Central memory CD8-positive, alpha-beta T cell (primary cell): ENCODE measurements at places on chromosomes 3 and 15.
A peak's percentile ranks its signal among the peaks of the same experiment; 100 is the strongest.

- no peaks in the 10 kb centered on the region for H3K4me1 ChIP-seq
- no peak overlapping the region for H3K27ac ChIP-seq
- H3K4me3 ChIP-seq: no peak overlapping the region
- H3K36me3 ChIP-seq: no peaks in the 10 kb centered on the region
- no peak for DNase-seq
These were observed 236.9 kb upstream of the TRIM42 start for GRCh38 chr3:140441006-140441405.

- H3K4me1 ChIP-seq: no peaks in the 10 kb centered on the region
- peaks cover 20% of the 10 kb centered on the region for H3K27me3 ChIP-seq
- H3K4me3 ChIP-seq: no peak overlapping the region
- DNase-seq: no peak
- H3K27ac ChIP-seq: no peak overlapping the region
- no peaks in the 10 kb centered on the region for H3K36me3 ChIP-seq
These were observed 201.6 kb upstream of the GOLGA6L4 start for GRCh38 chr15:84033793-84034553.

DNA sequence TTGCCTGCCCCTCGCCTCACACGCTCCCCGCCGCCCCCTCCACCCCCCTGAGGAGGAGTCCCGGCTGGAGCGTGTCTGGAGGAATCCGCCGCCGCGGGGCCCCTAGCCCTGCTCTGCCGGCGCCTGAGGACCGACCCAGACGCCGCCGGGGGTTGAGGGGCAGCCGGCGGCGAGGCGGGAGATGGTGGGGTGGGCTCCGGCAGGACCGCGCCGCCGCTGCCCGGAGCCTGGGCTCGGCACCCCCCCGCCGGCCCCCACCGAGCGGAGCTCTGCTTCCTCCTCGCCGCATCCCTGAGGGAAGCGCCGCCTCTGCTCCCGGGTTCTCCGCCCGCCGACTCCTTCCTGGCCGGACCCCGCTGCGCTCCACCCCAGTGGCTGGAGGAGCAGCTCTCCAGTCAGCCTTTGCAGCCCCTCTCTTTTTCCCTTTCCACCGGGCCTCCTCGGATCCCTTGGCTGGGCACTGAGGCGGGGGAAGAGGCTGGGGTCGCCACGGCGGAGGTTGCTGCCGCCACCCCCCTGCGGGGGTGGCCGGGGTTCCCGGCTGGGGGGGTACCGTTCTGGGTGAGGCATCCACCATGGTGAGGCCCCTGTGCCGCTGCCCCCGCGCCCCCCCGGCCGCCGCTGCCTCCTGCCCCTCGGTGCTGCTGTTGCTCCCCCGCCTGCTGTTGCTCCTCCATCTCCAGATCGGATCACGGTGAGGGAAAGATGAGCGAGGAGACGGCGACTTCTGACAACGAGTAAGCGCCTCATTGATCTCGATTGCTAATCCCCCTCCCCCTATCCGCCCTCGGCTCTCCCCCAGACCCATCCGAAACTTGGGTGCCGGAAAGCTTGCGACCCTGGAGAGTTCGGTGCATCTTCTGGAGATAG is at the start of gene SPRED1:
Gene SPRED1 (plus strand): TSS at position 356 of the 870 bp plus-strand sequence. CDS start 350 bp downstream, at position 706.
- peaks cover 22% of the 10 kb centered on the region for H3K36me3 ChIP-seq
- no peak for DNase-seq
- H3K27ac ChIP-seq: peak within 1 kb of the TSS; percentile 93
- H3K4me3 ChIP-seq: peak within 1 kb of the TSS; percentile 92

DNA sequence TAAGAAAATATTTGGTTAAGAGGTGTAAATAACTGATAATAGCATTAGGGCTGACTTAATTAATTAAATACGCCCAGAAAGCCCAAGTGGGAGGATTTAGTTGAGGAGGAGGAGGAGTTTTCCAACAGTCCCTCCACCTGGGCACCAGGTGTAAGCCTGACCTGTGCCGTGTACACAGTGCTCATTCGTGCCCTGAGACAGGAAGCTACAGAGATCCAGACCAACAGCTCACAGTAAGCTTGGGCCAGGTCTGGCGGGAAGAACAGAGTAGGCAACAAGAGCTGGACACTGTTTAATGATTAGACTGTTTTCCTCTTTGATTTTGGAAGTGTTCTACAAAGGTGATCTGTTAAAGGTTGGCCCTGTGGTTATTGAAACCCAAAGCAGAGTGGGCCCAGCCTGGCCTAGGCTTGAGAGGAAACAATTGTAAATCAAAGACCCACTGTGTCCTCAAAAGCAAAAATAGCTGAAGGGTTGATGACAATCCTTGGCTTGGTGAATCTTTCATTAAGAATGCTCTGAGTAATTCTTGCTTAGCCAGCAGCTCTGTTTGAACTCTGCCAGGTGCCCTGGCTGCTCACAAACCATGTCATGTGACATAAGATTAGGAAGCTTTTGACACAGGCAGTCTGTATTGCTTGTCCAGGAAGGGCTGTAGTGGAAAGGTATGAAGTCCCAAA is 13.8 kb downstream of the SQOR start:
- no peak overlapping the region for H3K4me3 ChIP-seq
- H3K27ac ChIP-seq: no peak overlapping the region
- H3K4me1 ChIP-seq: peaks cover 55% of the 10 kb centered on the region
- DNase-seq: no peak
- H3K27me3 ChIP-seq: no peaks in the 10 kb centered on the region

DNA sequence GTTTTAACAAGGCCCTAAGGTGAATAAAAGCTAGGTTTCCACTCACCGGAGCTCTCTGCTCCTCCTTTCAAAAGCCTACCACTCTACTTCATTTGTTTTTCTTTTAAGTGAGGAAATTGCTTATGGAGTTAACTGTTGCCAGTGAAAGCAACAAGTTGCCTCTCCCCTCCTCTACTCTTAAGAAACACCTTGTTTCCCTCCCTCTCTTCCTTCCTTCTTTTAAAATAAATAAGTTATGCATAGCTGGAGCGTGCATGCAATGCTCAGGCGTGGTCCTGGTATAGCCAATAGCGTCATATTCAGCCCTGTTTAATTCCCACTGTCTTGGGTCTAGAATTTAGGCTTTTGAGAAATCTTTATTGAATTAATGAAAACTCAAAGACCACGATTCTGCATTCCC is 101.1 kb upstream of the IGF1R start:
- DNase-seq: no peak
- peaks cover 61% of the 10 kb centered on the region for H3K27me3 ChIP-seq
- H3K4me3 ChIP-seq: peak overlapping the region; percentile 32
- no peaks in the 10 kb centered on the region for H3K36me3 ChIP-seq
- no peaks in the 10 kb centered on the region for H3K4me1 ChIP-seq

DNA sequence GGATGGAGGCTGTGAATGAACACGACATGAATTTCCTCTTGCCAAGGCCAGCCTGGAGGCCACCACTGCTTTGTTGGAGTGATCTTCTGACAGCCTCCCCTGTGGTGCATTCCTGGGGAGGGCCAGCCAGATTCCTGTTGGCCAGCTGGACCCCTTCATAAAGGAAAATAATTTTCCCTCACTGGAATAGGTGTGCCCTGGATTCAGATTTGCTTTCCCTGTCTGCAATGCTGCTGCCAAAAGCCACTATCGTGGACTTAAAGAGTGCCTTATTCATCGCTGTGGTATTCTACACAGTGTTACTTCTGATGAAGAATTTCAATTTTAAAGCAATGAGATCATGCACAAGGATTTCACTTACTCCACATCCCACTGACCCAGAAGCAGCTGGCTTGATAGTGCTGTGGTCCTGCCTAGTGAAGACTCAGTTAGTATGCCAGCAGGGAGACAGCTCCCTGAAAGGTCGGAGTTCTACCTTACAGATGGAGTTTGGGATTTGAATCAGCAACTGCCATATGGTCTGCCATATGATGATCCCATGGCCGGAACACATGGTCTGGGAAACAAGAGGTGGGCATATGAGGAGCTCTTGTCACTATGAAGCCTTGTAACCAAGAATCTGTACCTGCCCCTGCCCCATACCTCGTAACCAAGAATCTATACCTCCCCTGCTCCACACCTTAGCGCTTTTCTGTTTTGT is 145.2 kb downstream of the KLF13 start:
- H3K36me3 ChIP-seq: peaks cover 4% of the 10 kb centered on the region
- no peak for DNase-seq
- no peaks in the 10 kb centered on the region for H3K27me3 ChIP-seq
- H3K4me3 ChIP-seq: peak overlapping the region; percentile 61
- peak overlapping the region; percentile 93 for H3K27ac ChIP-seq

- no peak for DNase-seq
- no peaks in the 10 kb centered on the region for H3K36me3 ChIP-seq
- no peak overlapping the region for H3K27ac ChIP-seq
- no peaks in the 10 kb centered on the region for H3K27me3 ChIP-seq
- no peaks in the 10 kb centered on the region for H3K4me1 ChIP-seq
These were observed 214.6 kb downstream of the MAGI1 start for GRCh38 chr3:65824166-65824565.

DNA sequence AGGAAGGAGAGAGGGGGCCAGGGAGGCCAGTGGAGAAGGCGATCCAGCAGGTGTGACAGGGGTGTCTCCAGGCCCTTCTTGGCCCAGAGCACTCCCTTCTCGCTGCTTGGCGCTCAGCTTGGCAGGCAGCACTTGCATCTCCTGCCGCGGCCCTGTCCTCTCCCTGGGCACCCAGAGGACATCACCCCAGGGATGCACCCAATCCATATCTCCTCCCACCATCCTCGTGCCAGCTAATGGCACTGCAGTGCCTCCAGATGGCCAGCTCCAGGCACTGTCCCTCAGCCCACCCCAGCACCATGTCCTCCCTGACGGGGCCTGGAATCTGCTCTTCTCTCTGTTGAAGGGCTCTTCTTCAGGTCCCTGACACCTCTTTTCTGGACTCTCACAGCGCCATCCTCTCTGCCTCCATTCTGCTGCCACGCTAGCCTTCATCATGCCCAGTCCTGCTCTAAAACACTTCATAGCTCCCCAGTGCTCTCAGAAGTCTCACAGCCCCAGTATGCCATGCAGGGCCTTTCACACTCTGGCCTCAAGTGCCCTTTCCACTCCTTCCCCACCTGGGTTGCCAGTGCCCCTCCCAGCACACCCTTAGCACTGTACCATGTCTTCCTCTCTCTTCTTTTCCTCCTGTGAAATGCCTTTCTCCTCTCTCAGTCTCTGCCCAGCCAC is 106.8 kb upstream of the SLC6A11 start:
- H3K27ac ChIP-seq: no peak overlapping the region
- peaks cover 8% of the 10 kb centered on the region for H3K4me1 ChIP-seq
- H3K36me3 ChIP-seq: no peaks in the 10 kb centered on the region
- peak overlapping the region; percentile 1 for H3K4me3 ChIP-seq
- DNase-seq: no peak

GRCh38 chr3:186465508-186465907 is 78.7 kb downstream of the CRYGS start:
- H3K27ac ChIP-seq: no peak overlapping the region
- no peak overlapping the region for H3K4me3 ChIP-seq
- H3K4me1 ChIP-seq: peaks cover 6% of the 10 kb centered on the region
- no peaks in the 10 kb centered on the region for H3K36me3 ChIP-seq
- H3K27me3 ChIP-seq: peaks cover 14% of the 10 kb centered on the region

DNA sequence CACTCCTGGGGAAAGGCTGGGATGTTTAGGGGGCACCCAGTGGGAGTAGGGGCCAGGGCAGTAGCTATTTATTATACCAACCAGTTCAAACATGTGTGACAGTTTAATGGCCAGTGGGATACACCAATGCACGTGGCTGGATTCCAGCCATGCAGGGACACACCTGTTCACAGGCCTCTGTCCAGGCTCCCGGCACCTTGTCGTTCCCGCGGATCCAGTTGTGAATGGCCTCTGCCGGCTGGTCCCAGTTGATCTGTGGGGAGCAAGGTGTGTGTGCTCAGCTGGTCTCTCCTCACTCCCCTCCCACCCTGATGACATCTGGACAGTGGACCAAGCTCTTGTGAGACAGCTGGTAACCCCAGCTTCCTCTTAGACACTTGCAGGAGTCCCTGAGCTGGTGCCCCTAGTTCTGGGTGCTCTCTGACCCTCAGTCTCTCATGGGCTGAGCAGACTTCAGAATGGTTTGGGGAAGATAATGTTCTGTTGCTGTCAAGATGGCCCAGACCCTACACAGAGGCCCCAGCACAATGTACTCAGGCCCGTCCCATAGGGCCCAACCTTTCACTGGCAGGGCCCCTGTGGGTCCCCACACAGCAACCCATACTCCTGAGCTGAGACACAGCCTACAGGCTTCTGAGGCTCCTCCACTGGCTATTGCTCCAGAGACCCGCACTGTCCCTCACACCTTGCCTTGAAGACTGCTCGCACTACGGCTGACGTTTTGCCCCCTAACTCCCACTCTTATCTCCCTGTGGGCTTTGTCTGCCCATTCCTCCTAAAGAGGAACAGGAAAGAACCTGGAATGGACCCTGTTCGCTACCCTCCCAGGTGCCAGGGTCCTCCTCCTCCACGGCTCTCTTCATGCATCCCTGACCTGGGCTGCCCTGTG is 25.8 kb downstream of the ALDH1L1 start:
- peaks cover 7% of the 10 kb centered on the region for H3K27me3 ChIP-seq
- no peaks in the 10 kb centered on the region for H3K4me1 ChIP-seq
- peaks cover 1% of the 10 kb centered on the region for H3K36me3 ChIP-seq
- no peak overlapping the region for H3K27ac ChIP-seq
- no peak for DNase-seq
- H3K4me3 ChIP-seq: no peak overlapping the region

GRCh38 chr15:31358957-31359701 is 32.5 kb downstream of the KLF13 start:
- peak overlapping the region; percentile 81 for H3K4me3 ChIP-seq
- peak overlapping the region; percentile 95 for H3K27ac ChIP-seq
- peaks cover 99% of the 10 kb centered on the region for H3K4me1 ChIP-seq
- no peak for DNase-seq
- H3K27me3 ChIP-seq: no peaks in the 10 kb centered on the region

DNA sequence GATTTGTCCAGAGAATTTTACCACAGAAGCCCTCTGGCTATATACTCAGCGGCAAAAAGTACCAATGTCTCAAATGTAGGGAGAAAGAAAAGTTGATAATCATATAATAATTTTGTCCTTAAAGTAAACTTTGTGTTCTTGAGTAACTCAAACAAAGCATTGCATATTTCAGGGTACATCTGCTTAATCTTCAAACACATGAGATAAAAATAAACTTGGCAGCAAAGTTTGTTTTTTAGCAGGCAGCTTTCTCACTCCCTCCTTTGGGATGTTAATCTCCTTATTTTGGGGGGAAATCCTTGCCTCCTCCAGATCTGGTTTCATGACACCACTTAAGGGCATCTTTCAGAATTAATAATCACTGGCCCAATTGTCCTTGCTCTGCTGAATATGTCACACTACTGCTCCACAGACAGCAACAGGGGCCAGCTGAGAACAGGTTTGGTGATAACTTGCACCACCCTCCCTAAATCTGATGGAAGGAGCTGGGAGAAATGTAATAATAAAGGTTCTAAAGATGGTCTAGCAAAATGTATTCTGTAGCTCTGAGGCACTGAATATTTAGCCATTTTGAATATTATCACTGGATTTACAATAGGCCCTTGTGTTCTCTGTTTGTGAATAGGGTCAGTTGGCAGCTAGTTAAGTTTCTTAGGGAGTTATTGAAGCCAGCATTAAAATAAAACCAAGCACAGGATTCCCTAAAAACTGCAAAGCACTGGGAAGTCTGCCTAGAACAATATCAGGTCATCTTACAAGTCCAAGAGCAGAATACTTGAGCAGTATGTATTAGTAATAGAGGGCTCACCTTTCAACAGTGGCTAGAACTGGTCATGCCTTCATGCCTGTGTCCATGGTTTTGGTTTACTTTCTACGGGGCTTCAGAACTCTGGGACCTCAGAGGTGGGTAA is 79.2 kb downstream of the EFL1 start:
- H3K36me3 ChIP-seq: peaks cover 4% of the 10 kb centered on the region
- peaks cover 6% of the 10 kb centered on the region for H3K4me1 ChIP-seq
- no peak for DNase-seq
- no peaks in the 10 kb centered on the region for H3K27me3 ChIP-seq
- H3K27ac ChIP-seq: no peak overlapping the region

- no peak overlapping the region for H3K27ac ChIP-seq
- no peaks in the 10 kb centered on the region for H3K36me3 ChIP-seq
- no peaks in the 10 kb centered on the region for H3K4me1 ChIP-seq
- DNase-seq: no peak
- H3K4me3 ChIP-seq: no peak overlapping the region
These were observed 13.9 kb upstream of the ZBBX start for GRCh38 chr3:167394003-167394402.
